ENCODE measurements at places on chromosomes 2 and 18. TPM values are rescaled to one million over a fixed set of nuclear protein-coding genes. Genes with fewer than 3 reads are reported as not detected.

Gene NYAP2
- 0.07 TPM for total RNA-seq

Gene POTEJ
- 0.21 TPM for total RNA-seq

Gene EIF5B
- 26.8 TPM for total RNA-seq

Gene SCN9A
- total RNA-seq: 1.1 TPM

Gene DNAJC5G
- total RNA-seq: not detected

Gene GPR45
- total RNA-seq: not detected

Gene CLEC4F
- not detected for total RNA-seq

GRCh38 chr2:189629531-189630453, 31.5 kb upstream of the ASNSD1 start:
- H3K36me3 ChIP-seq: no peaks in the 10 kb centered on the region
- H3K4me3 ChIP-seq: no peak overlapping the region
- H3K4me1 ChIP-seq: no peaks in the 10 kb centered on the region
- no peak for DNase-seq
- H3K27me3 ChIP-seq: no peaks in the 10 kb centered on the region

GRCh38 chr2:24971286-24971535, 544 bp downstream of the DNAJC27 start:
- no peaks in the 10 kb centered on the region for H3K36me3 ChIP-seq
- peak overlapping the region; percentile 88 for H3K4me3 ChIP-seq
- no peaks in the 10 kb centered on the region for H3K27me3 ChIP-seq
- H3K4me1 ChIP-seq: peaks cover 4% of the 10 kb centered on the region
- DNase-seq: no peak
- H3K27ac ChIP-seq: no peak overlapping the region

- H3K27ac ChIP-seq: no peak overlapping the region
- no peak overlapping the region for H3K4me3 ChIP-seq
- H3K4me1 ChIP-seq: no peaks in the 10 kb centered on the region
- no peak for DNase-seq
Observed at GRCh38 chr2:168009900-168010299, 237.5 kb downstream of the STK39 start.

DNA sequence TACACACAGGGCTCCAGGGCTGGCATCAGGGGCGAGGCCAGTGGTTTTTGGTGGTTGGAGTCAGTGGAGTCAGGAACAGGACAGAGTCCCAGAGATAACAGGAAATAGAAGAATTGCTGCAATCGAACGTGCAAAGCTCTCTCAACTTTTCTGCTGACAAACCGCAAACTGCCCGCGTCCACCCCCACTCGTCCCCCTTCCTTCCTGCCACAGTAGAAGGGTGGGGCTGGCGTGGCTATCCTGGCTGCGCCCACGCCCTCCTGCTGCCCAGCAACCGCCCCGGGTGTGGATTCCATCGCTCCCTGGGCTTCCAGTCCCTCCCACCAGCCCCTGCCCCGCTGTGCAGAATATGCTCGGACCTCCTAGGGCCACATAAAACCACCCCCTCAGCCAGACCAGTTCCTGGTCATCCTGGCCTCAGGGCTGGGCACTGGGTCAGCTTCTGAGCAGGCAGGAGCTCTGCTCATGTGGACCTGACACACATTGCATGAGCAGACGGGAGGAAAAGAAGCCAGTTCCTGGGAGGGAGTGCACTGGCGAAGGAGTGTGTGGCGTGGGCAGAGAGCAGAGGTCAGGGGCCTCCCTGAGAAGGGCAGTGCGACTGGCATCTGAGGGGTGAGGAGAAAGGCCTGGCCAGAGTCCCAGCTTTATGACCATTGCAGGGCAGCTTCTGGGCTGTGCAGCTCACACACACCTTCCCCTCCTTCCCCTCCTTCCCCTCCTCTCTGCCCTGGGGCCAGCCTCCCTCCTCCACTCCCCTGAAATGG, 85.4 kb upstream of the ATG16L1 start:
- DNase-seq: no peak
- no peak overlapping the region for H3K27ac ChIP-seq
- no peaks in the 10 kb centered on the region for H3K27me3 ChIP-seq
- no peaks in the 10 kb centered on the region for H3K4me1 ChIP-seq
- no peaks in the 10 kb centered on the region for H3K36me3 ChIP-seq
- no peak overlapping the region for H3K4me3 ChIP-seq

DNA sequence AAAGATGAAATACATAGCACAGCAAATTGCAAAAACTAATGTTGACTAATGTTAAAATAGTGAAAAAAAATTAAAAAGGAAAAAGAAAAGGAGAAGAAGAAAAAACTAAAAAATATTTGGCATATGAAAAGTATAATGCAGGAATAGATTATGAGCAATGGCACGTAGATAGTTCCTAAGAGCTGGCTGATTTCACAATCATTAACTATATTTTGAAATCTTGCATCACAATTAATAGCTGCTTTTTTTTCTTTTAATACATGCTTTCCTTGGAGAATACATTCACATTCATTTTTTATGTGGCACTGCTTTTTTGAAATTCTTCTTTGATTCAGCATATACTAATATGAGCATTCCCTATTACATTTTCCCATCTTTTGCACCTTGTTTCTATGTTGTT, 299.8 kb downstream of the DPP10 start:
- H3K27ac ChIP-seq: no peak overlapping the region
- H3K36me3 ChIP-seq: no peaks in the 10 kb centered on the region
- no peak for DNase-seq
- peaks cover 15% of the 10 kb centered on the region for H3K4me1 ChIP-seq
- no peaks in the 10 kb centered on the region for H3K27me3 ChIP-seq

DNA sequence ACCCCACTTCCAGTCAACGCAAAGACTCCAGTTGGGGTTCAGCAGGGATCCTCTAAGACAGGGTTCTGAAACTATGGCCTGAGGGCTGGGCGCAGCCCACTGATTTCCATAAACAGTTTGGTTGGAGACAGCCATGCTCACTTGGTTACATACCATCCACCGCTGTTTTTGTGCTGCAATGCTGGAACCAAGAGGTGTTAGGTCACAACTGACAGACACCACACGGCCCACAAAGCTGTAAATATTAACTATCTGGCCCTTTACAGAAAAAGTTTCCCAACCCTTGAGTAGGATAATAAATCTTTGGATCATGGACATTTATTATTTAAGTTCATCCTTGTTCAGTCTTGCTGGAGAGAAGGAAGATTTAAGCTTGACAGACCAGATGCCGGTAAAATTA, 8.4 kb upstream of the CD226 start:
- H3K27ac ChIP-seq: no peak overlapping the region
- no peaks in the 10 kb centered on the region for H3K36me3 ChIP-seq
- no peak for DNase-seq
- no peak overlapping the region for H3K4me3 ChIP-seq
- H3K4me1 ChIP-seq: peaks cover 7% of the 10 kb centered on the region
- no peaks in the 10 kb centered on the region for H3K27me3 ChIP-seq

DNA sequence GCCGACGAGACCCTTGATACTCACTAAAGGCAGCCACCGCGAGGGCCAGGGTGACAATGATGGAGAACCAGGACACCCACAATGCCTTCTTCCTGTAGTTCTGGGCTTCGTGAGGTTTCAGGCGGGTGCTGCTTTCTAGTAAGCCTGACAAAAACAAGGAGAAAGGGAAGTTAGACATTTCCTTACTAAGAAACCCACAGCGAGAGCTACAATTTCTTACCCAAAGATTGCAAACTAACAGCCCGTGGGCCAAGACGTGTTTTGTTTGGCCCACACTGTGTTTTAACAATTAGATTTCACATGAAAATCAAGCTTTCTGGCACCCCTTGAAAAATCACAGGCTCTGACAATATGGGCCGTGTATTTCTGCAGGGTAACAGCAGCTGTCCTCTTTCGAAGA, 5.6 kb downstream of the TMEM163 start:
- H3K4me1 ChIP-seq: peaks cover 7% of the 10 kb centered on the region
- H3K27me3 ChIP-seq: peaks cover 44% of the 10 kb centered on the region
- no peak overlapping the region for H3K27ac ChIP-seq
- no peak overlapping the region for H3K4me3 ChIP-seq
- no peak for DNase-seq

GRCh38 chr2:86584151-86584913, 21.1 kb upstream of the CHMP3 start:
- H3K4me1 ChIP-seq: no peaks in the 10 kb centered on the region
- no peak for DNase-seq
- no peaks in the 10 kb centered on the region for H3K36me3 ChIP-seq

DNA sequence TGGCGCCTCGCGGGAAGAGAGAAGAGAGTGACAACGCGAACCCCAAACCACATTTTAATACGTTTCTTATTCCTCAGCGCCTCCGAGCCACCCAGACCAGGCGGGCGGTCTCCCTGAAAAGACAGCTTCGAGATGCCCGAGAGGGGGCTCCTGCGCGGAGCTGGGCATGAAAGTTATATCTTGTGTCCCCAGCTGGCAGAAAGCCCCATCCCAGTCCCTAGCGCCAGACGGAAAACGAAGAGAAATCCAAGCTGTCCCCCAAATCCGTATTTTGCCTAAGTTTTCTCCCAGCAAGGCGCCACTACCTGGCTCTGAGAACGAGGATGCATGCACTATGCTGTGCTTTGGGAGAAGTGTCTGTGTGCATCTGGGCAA, 797 bp downstream of the NXPH2 start:
- H3K4me1 ChIP-seq: peaks cover 28% of the 10 kb centered on the region
- H3K4me3 ChIP-seq: peak overlapping the region; percentile 54
- DNase-seq: peak; percentile 32

- peaks cover 21% of the 10 kb centered on the region for H3K4me1 ChIP-seq
- H3K27ac ChIP-seq: no peak overlapping the region
- no peaks in the 10 kb centered on the region for H3K27me3 ChIP-seq
- peak; percentile 67 for DNase-seq
- H3K4me3 ChIP-seq: no peak overlapping the region
Observed at GRCh38 chr2:238106698-238107524, 6.8 kb downstream of the ESPNL start.

DNA sequence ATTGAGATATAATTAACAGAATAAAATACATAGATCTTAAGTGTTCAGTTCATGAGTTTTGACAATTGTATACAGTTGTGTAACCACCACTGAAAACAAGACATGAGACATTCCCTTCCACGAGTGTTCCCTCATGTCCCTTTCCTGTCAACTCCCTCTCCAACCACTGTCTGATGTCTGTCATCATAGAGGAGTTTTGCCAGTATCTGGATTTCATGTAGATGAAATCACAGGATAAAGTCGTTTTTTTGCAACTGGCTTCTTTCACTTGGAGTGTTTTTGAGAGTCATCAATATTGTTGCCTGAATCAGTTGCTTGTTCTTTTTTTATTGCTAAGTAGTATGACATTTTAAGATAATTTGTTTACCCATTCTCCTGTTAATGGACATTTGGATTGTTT, 52.7 kb downstream of the RBMS1 start:
- H3K4me1 ChIP-seq: no peaks in the 10 kb centered on the region
- H3K36me3 ChIP-seq: no peaks in the 10 kb centered on the region
- H3K27ac ChIP-seq: no peak overlapping the region
- DNase-seq: no peak

DNA sequence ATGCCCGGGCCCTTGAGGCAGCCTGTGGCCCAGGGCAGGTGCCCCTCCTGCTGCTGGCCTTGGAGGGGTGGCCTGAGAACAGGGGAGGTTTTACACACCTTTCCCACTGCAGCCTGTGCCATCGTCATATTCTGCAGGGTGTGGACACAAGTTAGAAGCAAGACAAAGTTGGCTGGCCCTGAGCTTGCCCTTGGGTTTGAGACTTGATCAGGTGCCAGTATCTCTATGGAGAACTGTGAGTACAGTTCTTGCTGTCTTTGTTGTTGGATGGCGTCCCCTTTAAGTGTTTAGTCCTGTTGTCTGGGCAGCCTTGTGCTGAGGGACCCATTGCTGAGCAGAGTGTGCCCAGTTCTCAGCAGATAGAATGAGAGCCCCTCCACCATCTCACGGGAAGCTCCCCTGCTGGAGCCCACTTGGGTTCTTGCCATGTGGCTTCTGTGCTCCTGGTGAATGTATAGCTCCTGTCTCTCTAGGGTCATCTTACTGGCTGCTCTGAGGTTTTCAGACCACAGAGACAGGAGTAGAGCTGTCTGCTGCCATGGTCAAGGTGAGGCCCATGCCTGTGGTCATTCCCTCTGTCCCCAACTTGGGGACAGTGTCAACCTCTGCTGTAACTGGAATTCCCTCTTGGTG, 115.9 kb downstream of the SH3RF3 start:
- H3K4me1 ChIP-seq: no peaks in the 10 kb centered on the region
- no peak overlapping the region for H3K4me3 ChIP-seq
- H3K27ac ChIP-seq: no peak overlapping the region
- H3K36me3 ChIP-seq: no peaks in the 10 kb centered on the region
- H3K27me3 ChIP-seq: no peaks in the 10 kb centered on the region
- no peak for DNase-seq

DNA sequence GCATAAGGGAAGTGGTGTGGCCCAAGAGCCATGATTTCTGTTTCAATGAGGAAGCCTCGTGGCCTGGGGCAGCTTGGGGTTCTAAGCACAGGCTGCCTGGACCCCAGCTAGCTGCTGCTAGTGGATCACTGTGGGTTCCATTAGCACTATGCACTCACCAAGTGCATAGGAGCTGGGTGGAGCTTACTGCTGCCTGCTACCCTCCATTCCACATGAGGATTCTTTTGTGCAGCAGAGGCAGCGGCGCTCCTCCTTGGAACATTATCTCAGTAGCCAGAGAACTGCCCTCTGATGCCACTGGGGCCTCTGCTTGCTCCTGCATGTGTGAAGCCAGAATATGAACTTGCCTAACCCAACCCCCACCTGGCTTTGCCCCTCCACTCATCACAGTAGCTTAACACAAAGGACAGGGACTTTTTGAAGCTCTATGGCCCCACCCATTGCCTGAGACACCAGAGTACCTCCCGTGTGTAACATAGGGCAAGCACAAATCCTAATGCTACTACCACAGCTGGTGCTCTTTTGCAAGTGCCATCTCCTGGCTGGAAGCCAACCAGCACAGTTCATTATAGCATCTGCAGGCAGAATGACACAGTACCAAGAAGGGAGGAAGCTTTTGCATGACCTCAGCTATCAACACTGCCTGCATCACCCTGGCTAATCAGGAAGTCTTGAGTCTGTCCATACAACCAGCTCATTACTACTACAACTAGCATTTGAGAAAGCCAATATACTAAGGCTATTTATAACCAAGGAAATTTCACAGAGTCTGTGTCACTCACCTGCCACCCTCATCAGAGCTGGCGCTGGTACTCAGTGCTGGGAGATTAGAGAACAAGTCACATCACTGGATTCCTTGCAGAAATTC, 297.0 kb upstream of the GULP1 start:
- no peak for DNase-seq
- H3K4me3 ChIP-seq: no peak overlapping the region
- no peak overlapping the region for H3K27ac ChIP-seq
- H3K27me3 ChIP-seq: no peaks in the 10 kb centered on the region
- no peaks in the 10 kb centered on the region for H3K36me3 ChIP-seq

- no peaks in the 10 kb centered on the region for H3K27me3 ChIP-seq
- no peak for DNase-seq
- no peak overlapping the region for H3K4me3 ChIP-seq
- H3K27ac ChIP-seq: no peak overlapping the region
- no peaks in the 10 kb centered on the region for H3K36me3 ChIP-seq
- peaks cover 7% of the 10 kb centered on the region for H3K4me1 ChIP-seq
Observed at GRCh38 chr18:37012452-37012851, 183.5 kb downstream of the KIAA1328 start.

DNA sequence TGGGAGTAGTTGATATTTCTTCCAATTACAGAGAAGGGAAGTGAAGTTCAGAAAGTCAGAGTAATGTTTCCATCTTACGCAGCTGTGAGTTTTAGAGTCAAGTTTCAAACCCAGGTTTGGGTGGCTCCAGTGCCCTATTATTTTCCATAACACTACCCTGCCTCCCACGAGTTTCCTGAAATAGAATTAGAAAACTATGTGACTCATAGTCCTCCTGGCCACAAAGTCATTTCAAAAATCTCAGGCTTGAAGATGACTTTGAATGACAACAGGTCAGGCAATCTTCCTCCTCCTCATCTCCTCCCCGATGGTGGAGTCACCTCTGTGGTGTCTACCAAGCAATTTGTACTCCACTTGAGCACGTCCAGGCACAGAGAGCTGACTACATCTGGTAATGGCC, 212.3 kb upstream of the TRIB2 start:
- no peak for DNase-seq
- H3K4me3 ChIP-seq: no peak overlapping the region
- no peak overlapping the region for H3K27ac ChIP-seq
- H3K27me3 ChIP-seq: no peaks in the 10 kb centered on the region

Measured in neural progenitor cell (in vitro differentiated cells).